ENCODE measurements at places on chromosomes 12 and 14. TPM values are rescaled to one million over a fixed set of nuclear protein-coding genes. Genes with fewer than 3 reads are reported as not detected.

IL31 gene
- not detected for total RNA-seq

RPS26 gene
- total RNA-seq: 104 TPM

BATF gene
- total RNA-seq: 5.4 TPM

DNA sequence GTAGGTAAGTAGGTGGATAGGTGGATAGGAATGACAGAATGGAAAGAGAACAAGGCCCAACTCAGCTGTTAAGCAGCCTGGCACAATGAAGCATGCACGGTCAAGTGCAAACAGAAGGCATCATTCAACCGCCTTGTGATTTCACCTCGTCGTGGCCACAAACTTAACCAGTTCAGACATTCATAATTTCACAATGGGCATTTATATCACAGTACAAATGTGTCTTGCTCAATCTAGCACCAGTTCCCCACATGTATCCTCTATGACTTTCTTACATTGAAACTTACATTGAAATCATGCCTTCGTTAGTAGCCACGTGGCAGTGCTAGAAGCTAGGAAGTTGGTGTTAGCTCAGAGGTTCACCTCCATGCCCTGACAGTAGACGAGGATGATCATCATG, 207.5 kb downstream of the ETV6 start:
- no peak for DNase-seq

- DNase-seq: no peak
These were observed 145.3 kb upstream of the DCN start for GRCh38 chr12:91327889-91328288.

GRCh38 chr12:47731723-47732122, 6.4 kb upstream of the ENDOU start:
- no peak for DNase-seq

GRCh38 chr14:104069541-104069940, 16.0 kb upstream of the ASPG start:
- no peak for DNase-seq

DNA sequence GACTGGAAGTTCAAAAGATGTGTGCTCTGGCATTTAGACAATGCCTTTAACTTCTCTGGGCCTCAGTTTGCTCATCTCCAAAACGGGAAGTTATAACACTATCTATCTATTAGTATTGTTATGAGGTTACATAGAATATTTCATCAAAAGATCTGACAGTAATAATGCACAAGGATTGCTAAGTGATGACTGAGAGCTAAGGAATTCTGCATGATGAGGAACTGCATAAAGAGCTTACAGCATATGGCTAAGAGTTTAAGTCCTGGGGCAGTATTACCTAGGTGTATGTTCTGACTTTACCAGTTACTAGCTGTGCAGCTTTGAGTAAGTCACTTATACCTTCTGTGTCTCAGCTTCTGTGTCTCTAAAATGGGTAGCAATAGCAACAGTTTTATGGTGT, 160.1 kb upstream of the TMPO start:
- DNase-seq: no peak

GRCh38 chr12:21113266-21113665, 17.7 kb upstream of the SLCO1B1 start:
- DNase-seq: no peak
